ENCODE measurements at places on chromosomes 16 and 17.

- no peak for DNase-seq
Observed at GRCh38 chr16:575354-576196, 5.8 kb downstream of the PIGQ start.

- DNase-seq: no peak
Observed at GRCh38 chr16:82832821-82833220, 206.1 kb downstream of the CDH13 start.

GRCh38 chr17:35730400-35731005 lies 936 bp upstream of the RASL10B start:
- DNase-seq: no peak

GRCh38 chr17:57910462-57911420 lies 44.5 kb downstream of the CUEDC1 start:
- DNase-seq: no peak

Measured in hematopoietic multipotent progenitor cell treated with erythropoietin and hydrocortisone succinate and interleukin-3 and kit ligand, for 17 days (in vitro differentiated cells).